Mesenchymal stem cell (in vitro differentiated cells and primary cell): ENCODE measurements at places on chromosomes 4 and X.
A peak's percentile ranks its signal among the peaks of the same experiment; 100 is the strongest.

GRCh38 chr4:78990938-78991810 is 51.9 kb upstream of the PAQR3 start:
- no peak for DNase-seq

- peak; percentile 51 for DNase-seq
These were observed 98.4 kb downstream of the ZNF827 start for GRCh38 chr4:145840162-145840768.

GRCh38 chrX:15567886-15568616 is 32.7 kb downstream of the ACE2 start:
- no peak for DNase-seq

DNA sequence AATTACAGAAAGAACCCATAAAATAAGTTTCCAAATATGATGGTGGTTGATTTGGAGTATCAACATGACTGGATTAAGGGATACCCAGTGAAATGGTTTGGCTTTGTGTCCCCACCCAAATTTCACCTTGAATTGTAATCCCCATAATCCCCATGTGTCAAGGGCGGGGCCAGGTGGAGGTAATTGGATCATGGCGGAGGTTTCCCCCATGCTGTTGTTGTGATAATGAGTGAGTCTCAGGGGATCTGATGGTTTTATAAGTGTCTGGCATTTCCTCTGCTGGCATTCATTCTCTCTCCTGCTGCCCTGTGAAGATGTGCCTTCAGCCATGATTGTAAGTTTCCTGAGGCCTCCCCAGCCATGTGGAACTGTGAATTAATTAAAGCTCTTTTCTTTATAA is 39.1 kb downstream of the WDFY3 start:
- DNase-seq = no peak

GRCh38 chr4:34615315-34615714 is 1629.0 kb downstream of the ARAP2 start:
- no peak for DNase-seq

DNA sequence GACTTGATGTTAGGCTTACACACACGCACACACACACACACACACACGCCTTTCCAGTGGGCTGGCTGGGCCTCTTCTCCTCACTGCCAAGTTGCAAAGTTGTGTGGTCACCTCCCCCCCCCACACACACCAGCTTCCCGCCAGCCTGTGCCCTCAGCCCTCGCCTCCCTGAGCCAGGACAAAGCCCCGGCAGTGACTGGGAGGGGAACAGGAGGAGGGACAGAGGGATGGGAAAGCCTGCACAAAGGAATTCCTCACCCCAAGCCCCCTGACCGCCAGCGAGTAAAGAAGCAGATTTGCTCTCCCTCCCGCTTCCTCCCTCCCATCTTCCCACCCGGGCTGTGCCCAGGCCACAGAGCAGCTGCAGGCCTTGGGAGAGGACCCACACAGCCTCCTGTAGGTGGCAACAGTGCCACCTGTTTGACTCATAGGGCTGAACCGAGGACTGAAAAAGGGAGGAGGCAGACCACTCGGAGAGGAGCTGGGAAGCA is at the start of gene GDPD2:
Gene GDPD2 (plus strand): TSS at position 464 of the 491 bp plus-strand sequence. CDS start 1,671 bp downstream, outside the sequence.
- DNase-seq = peak; percentile 19

DNA sequence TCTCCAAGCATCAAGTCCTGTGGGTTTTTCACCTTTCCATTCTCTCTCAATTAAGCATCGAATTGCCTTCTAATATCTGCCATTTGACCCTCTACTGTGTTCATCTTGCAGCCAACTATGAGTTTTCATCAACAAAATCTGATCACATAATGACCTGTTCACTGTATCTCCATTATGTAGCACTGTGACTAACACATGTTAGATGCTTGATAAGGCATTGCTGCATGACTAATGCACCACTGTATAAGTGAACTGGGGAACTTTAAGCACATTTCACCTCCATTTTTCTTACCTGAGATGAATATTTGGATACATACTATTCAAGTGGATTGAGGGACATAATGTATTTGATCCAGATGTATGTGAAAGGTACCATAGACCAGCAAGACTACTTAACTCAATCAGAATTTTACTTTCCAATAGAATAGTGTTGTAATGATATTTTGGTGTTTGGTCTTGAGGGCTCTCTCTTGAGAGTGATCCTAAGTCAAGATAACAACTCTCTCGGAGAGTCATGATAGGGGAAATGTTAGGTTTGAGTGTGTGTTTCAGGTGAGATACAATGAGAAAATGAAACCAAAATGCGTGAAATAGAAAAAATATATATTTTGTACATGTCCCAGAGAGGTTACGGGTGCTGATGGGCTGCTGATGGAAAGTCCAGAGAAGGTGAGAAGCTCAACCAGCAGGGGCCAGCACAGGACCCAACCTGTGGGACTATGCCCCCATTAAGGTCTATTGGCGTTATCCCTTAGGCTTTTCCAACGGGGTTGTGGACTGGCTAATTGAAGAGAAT is 60.2 kb upstream of the HS3ST1 start:
- DNase-seq = no peak

GRCh38 chr4:62640296-62640695 is 1440.2 kb downstream of the ADGRL3 start:
- no peak for DNase-seq

- no peak for DNase-seq
These were observed 183.3 kb downstream of the KDR start for GRCh38 chr4:54941994-54942552.
